ENCODE measurements at places on chromosomes 16 and 17.

- no peak for DNase-seq
Measured at GRCh38 chr17:82864713-82865248, 25.0 kb upstream of the ZNF750 start.

DNA sequence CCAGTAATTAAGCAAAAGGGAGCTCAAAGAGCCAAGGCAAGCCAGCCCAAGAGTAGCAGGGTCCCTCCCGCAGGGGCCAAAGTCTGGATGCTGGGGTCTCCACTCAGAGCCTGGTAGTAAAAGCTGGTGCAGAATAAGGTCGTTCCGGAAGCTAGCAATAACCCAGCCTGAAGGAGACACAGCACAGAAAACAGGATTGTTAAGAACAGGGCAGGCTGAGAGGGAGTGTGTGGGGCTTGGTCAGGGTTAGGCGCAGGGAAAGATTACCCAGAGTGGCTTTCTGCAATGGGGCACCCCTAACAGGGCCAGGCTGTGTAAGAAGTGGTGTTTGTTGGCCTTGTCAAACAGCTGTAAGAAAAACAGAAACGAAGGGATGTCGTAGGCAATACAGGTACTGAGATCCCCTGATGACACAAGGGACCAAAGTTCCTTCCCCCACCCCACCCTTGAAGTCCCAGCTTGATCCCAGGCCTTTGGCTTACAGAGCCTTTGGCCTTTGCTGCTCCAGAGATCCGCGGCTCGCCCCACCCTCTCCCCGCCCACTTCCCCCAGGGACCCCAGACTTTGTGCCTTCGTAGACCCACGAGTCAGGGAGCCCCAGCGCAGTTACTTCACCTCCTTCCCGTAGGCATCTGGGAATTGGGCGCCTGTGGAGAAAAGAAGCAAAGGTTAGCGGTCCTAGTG, 712 bp downstream of the TMEM256 start:
- DNase-seq, result no peak

DNA sequence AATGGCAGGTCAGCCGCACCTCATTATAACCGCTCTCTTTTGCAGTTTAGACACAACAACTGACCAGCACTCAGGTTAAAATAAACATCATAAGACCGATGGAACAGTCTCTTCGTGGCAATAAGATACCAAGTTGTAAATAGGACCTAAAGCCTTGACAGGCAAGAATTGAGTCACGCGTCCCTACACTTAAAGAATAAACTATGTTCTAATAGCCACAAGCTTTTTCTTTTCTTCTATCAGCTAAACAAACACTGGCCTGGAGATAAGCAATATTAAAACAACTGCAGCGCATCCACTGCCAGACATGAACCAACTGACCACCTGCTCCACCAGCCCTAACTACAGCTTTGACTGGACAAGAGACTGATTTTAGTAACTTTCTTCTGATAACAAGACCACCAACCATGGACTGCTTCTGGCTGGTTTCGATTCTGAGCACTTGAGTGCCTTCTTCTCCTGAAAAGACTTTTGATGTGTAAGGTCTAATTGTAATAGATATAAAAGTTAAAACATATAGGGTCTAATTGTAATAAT, 17.5 kb downstream of the SLFN12L start:
- DNase-seq, result no peak

GRCh38 chr16:83552930-83553329, 254.8 kb upstream of the HSBP1 start:
- DNase-seq, result no peak

GRCh38 chr17:49465331-49465903, 29.7 kb upstream of the NGFR start:
- no peak for DNase-seq

- DNase-seq, result no peak
Measured at GRCh38 chr16:53726625-53727024, 22.7 kb downstream of the FTO start.

DNA sequence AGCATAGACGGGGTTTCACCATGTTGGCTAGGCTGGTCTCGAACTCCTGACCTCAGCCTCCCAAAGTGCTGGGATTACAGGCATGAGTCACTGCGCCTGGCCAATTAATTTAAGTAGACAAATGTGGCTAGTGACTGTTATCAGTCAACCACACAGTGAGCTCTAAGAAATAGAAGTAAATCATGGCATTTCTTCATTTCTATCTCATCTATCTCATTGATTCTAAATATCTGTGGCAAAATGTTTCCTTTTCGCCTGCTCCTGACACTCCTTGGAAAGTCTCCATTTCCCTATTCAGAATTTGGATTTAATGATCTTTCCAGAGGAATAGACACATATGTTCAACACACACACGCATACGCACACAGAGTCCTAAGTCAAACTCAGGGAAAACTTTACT, 81.3 kb downstream of the HIC1 start:
- no peak for DNase-seq

DNA sequence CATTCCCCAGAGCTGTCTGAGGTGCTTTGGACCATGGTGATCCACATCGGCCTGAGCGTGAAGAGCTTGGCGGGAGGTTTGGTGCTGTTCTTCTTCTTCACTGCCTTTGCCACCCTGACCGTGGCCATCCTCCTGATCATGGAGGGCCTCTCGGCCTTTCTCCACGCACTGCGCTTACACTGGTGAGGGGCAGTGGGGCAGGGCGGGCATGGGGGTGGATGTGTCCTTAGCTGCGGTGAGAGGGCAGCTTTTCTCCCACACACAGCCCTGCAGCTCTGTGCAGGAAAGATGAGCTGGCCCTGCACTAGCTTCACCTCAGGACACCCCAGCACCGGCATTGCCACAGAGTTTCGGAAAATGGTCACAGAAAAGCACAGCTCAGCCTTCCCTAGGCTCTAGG, 21.8 kb upstream of the NAGLU start:
- DNase-seq, result no peak

- no peak for DNase-seq
Measured at GRCh38 chr17:45384047-45384788, 48.5 kb downstream of the ARHGAP27 start.

- no peak for DNase-seq
Measured at GRCh38 chr16:8847145-8847544, 21.7 kb downstream of the CARHSP1 start.

GRCh38 chr17:79192503-79193351, 118.1 kb downstream of the ENGASE start:
- DNase-seq, result peak; percentile 6

- DNase-seq, result no peak
Measured at GRCh38 chr16:12016291-12016947, 39.9 kb downstream of the SNX29 start.

DNA sequence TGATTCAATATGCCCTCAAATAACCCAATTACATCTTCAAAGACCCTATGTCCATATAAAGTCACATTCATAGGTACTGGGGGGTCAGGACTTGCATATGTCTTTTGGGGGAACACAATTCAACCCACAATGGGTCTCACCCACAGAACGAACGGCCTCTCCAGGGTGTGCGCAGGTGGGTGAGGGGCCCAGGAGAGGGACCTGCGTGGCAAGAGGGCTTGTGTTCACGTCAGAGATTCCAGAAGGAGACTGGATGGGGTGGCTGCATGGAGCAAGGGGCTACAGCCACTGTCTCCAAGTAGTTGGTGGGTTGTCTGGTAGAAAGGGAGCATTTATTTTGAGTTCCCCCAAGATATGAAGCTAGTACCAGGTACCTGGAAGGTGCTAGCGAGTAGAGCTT, 212.2 kb downstream of the SEC14L1 start:
- no peak for DNase-seq

GRCh38 chr17:64410750-64411490, 20.3 kb upstream of the PECAM1 start:
- no peak for DNase-seq

DNA sequence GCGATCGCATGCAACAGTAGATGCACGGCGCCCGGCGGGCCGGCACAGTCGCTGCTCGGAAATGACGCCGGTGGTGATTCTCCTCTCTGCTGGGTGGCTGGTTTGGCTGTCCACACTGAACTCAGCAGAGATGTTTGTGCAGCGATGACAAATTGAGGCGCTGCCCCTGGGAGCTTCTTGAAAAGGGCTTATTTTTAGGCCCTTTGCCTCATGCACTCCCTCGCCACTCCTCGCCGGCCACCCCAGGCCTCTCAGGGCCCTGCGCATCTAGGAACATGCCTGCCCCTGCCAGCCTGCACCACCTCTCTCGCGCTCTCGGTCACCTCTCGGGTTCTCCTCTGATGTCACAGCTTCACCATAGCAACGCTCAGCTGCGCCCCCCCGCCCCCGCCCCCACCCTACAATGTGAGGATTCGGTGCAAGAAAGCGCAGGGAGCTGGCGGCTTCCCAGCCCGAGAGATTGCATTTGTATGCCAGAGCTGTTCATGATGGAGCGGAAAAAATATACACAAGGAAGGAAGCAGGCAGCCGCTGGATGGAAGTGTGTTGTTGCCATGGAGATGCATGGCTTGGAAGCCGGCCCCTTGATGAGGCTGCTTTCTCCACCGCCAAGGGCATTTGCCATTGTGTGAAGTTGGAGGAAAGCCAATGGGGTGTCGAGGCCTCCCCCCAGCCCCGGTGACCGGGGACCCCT, 81.3 kb upstream of the PLCG2 start:
- DNase-seq, result no peak
